ENCODE measurements at places on chromosomes 6 and 20. TPM values are rescaled to one million over a fixed set of nuclear protein-coding genes. Genes with fewer than 3 reads are reported as not detected.

Gene SSTR4
- total RNA-seq = not detected

Gene RPS18
- total RNA-seq = 8,802 TPM

Gene OR2H1
- total RNA-seq = not detected

Gene SLPI
- total RNA-seq = 19.5 TPM

Gene TFAP2D
- not detected for total RNA-seq

Gene NUDT3
- 15.4 TPM for total RNA-seq

Gene BPIFB1
- not detected for total RNA-seq

Gene SCRT2
- not detected for total RNA-seq

Gene MOXD1
- total RNA-seq = 27.5 TPM

Gene GCNT2
- not detected for total RNA-seq

Gene MEI4
- not detected for total RNA-seq

Gene PLN
- not detected for total RNA-seq

Gene RIPOR2
- 35.2 TPM for total RNA-seq

Gene EFCAB8
- total RNA-seq = not detected

Gene FBXO30
- total RNA-seq = 6.5 TPM

Gene BTN1A1
- not detected for total RNA-seq

Gene OR12D2
- total RNA-seq = not detected

Gene MLIP
- 1.3 TPM for total RNA-seq

Gene RIMS4
- 0.12 TPM for total RNA-seq
